Vagina (tissue), 2 donors: ENCODE measurements at places on chromosomes 2 and 18.

GRCh38 chr2:48120759-48121242, 214.5 kb upstream of the FBXO11 start:
- DNase-seq, result no peak

DNA sequence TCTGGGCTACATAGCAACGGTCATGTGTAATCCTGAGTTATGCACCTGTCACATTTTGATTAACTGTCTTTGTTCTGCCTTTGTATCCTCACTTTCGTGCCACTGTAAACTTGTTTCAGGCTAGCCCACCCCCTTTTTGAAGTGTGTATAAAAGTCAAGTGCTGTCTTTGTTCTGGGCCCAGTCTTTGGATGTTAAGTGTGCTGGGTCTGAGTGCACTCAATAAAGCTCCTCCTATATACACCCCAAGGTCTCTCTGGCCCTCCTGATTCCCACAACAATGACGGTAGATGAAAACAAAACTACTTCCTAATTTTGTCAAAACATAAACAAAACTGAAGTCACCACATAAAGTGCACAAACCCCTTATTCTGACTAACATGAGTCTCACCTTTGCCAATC, 633.4 kb downstream of the DSC3 start:
- no peak for DNase-seq

GRCh38 chr2:206708286-206708685, 9.9 kb downstream of the DYTN start:
- DNase-seq, result no peak

GRCh38 chr18:59560556-59560955, 136.7 kb downstream of the CCBE1 start:
- no peak for DNase-seq

GRCh38 chr18:55220523-55220922, 261.3 kb upstream of the CCDC68 start:
- DNase-seq, result no peak

DNA sequence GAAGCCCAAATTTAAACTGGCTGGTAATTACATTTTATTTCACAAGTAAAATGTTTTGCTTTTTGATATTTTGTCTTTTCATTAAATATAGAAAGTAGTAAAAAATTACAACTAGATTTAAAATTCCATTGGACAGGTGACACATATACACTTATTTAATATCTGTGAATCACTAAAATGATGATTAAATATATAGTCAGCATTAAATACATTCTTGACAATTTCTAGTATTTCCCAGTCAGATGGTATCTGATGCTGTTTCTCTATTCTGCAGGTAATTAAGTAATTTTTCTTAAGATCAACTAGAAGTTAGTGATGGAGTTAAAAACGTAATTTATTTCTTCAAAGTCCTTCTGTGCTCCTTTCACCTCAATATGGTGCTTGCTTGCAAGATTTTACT, 237.8 kb downstream of the LRRTM4 start:
- no peak for DNase-seq

DNA sequence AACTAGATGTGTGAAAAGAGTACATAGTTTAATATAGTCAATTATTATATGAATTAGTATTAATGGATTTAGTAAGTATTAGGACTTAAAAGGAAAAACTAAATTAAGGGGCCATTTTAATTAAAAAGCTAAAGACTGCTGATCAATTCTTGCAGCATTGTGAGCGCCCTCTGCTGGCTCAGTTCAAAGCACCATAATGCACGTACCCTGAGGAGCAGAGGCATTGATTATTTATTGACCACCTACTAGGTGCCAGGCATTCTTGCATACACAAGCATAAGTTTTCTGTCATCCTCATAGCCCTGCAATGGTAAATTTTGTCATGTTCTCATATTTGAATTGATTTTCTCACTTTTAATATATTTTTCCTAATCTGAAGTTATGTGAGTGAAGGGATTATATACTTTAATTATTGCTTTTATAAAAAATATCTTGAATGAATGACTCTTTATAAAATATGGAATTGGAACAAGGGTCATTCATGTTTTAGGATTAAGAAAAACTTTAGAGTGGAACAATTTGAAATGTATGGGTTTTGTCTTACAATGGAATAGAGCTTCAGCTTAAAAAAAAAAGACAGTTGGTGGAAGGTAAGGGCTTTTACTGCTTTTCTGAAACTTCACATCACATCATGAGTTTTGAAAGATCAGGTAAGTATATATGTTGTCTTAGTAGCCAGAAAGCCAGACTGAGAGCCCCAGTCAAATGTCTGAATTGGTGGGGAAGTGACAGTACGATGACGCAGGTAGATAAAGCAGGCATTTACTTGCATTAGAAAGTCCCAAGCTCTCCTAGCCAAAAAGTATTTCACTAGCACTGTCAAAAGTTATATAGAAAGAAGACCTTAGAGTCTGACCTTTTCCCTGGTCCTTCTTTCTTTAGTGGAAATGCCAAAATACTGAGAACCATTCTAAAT, 9.7 kb downstream of the ITGA4 start:
- no peak for DNase-seq

- no peak for DNase-seq
Measured at GRCh38 chr2:8116661-8117060, 565.2 kb upstream of the ID2 start.

GRCh38 chr2:190213441-190214335, 105.9 kb downstream of the HIBCH start:
- no peak for DNase-seq

DNA sequence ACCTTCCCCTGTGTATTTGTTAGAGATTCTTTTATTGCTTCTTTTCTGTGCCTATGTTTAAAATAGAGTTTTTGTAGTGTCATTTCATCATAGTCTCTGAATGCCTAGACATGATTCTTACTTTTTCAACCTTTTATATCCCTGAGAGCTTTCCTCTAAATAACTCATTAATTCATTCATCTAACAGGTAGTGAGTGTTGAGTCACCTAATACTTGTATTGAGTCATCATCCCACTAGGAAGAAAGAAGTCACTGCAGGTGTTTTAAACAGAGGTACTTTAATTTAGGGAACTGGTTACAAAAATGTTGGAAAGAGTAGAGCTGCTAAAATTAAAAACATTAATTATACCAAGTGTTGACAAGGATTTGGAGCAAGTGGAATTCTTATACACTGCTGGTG, 18.5 kb upstream of the NMS start:
- no peak for DNase-seq

GRCh38 chr2:129910446-129911362, 68.8 kb upstream of the RAB6C start:
- DNase-seq, result peak; percentile 91

- no peak for DNase-seq
Measured at GRCh38 chr2:85950743-85951142, 62.0 kb upstream of the ST3GAL5 start.

- DNase-seq, result peak; percentile 55
Measured at GRCh38 chr2:236633219-236633570, 63.6 kb downstream of the ACKR3 start.

- DNase-seq, result no peak
Measured at GRCh38 chr2:222982010-222982908, 69.7 kb upstream of the KCNE4 start.

- DNase-seq, result no peak
Measured at GRCh38 chr2:152646775-152647174, 70.5 kb downstream of the PRPF40A start.

GRCh38 chr2:144914113-144914512, 394.2 kb upstream of the ZEB2 start:
- DNase-seq, result no peak

DNA sequence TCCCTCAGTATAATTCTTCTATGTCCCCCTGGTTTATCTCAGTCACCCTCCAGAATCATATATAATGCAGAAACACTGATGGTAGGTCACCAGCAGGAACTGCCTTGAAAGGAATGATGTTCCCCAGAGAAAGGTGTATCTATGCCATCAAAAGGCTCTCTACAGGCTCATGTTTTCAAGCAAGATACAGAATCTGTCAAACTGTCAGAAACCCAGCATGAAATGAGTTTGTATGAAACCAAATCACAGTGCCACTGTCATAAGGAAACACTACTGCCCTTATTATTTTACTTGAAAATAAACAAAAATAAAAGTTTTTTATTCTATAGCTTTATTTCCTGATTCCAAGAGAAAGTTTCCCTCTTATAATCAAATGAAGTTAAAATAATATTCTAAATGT, 1064.5 kb upstream of the DDX18 start:
- no peak for DNase-seq

GRCh38 chr18:59518705-59519104, 159.6 kb upstream of the LMAN1 start:
- no peak for DNase-seq

- DNase-seq, result no peak
Measured at GRCh38 chr2:38164881-38165280, 88.9 kb upstream of the CYP1B1 start.

DNA sequence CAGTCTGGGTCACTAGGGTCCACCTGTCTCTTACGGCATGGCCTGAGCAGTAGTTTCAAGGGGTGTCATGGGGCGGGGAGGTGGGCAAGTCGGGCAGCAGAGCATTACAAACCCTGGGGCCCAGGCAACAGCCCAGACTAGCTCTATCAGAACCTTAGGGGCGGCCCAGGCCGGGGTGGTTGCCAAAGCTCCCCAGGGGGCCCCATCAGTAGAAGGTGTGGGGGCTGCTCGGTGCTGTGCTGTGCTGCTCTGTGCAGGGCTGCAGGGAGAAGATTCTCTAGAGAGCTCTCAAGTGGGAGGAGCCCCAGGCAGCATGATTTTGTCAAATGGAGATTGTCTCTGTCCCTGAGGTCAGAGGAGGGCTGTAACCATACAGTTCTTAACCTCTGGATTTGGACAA, 36.4 kb upstream of the SLC14A1 start:
- no peak for DNase-seq

DNA sequence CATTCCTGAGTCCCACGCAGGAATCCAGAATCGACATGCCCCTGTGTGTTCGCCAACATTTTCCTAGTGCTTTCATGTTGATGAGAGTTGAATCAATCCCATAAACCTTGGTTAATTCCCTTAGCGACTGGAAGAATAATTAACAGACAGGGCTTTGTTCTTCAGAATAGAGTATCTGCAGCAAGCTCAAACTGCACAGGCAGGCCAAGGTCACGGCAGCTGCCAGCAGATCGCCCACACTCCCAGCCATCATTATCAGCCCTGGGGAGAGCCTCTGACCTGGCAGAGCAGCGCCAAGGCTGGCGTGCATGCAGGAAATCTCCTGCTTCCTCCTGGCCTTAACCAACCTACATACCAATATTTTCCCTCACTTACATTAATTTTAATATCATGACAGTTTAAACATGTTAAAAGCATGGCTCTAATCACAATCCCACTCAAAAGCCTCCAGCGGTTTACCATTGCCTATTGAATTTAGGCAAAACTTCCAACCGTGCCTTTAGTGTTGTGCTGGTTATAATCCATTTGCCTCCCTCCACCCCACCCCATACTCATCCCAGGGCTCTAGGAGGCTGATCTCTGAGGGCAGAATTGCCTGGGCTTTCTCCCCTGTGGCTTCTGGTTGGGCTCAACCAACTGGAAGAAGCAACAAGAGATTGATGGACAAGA, 46.8 kb upstream of the NCK2 start:
- DNase-seq, result no peak

DNA sequence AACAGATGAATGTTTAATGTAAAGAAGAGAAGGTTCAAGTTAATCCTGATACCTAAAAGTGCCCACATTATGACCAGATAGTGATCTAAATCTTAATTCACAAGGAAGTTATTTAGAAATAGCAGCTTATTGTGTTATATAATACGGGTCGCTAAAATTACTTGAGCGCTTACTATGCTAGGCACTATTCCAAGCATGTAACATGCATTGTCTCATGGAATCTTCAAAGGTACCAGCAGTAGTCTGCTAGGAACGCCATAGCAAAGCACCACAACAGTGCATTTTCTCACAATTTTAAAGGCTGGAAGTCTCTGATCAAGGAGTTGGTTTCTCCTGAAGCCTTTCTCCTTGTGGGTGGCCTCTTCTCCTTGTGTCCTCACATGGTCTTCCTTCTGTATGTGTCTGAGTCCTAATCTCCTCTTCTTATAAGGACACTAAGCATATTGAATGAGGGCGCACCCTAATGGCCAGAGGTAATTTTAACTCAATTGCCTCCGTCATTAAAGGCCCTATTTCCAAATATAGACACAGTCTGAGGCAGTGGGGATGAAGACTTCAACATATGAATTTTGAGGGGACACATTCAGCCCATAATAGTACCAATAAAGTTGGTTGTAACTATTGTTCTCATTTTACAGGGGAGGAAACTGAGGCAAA, 118.4 kb downstream of the LRRC30 start:
- no peak for DNase-seq

DNA sequence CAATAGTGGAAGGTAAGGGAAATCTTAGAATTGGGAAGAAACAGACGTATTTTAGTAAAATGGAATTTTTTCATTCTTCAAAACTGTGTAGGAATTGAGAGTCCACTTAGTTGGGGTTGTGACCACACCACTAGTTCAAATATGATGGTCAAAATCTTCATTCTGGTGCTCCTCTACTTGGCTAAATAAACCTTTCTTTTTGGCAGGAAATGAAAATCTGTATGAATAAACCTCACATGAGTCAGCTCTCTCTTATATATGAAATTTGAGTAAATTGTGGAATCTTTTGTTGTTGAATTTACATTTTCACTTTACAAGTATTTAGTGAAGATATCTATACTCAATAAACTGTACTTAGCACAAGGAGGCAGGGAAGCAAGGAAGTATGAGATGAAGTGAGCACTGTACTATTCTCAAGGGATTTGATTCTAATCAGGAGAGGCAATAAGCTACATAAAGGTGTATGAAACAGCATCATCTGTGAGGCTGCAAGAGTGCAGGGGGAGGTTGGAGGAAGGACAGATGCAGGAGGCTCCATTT, 20.5 kb downstream of the IL18R1 start:
- no peak for DNase-seq

- peak; percentile 82 for DNase-seq
Measured at GRCh38 chr2:43132683-43133301, 93.6 kb downstream of the ZFP36L2 start.
